Putamen (tissue), 1 donor: ENCODE measurements at places on chromosomes 13 and 19.

GRCh38 chr19:35098413-35099049 lies 17.1 kb upstream of the FXYD3 start:
- no peak for DNase-seq

- DNase-seq: peak; percentile 47
These were observed 99.0 kb downstream of the ARHGEF7 start for GRCh38 chr13:111213964-111214726.

- DNase-seq: no peak
These were observed 78.7 kb downstream of the GNG7 start for GRCh38 chr19:2623798-2624197.

DNA sequence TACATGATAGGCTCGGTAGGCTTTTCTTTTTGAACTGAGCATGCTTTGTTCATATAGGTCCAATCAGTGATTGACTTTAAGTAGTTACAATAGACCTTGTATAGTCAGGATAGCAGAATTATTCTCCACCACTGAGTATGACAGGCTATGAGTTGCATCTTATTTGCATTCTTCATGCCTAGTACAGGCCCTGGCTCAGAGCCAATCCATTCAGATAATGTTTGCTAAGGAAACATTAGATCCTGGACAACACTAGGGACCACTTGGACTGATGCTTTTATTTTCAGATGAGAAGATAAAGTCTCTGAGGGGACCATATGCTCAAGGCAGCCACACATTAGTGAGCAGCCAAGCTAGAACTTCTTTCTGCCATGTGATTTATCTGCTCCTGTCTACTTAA lies 133.9 kb downstream of the KL start:
- DNase-seq: no peak

DNA sequence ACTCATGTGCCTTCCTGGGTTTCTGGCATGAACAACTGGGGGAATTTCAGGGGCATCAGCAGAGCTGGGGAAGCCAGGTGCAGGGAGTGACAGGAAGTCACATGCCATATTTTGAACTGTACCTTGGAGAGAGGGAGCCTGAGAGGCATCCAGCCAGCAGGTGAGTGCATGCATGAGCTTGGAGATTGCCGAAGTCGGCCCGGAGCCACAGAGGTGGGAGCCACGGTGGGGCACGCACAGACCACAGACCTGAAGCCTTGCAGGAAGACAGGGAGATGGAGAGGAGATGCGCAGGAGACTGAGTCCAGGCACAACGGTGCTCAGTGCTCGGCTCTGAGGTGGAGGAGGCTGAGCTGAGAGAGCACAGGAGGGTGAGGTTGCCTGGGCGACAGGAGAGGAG lies 55.1 kb downstream of the CDADC1 start:
- no peak for DNase-seq

- no peak for DNase-seq
These were observed 92.8 kb upstream of the TPP2 start for GRCh38 chr13:102504002-102504401.

- DNase-seq: no peak
These were observed 15.4 kb upstream of the ZNF681 start for GRCh38 chr19:23774106-23774505.

DNA sequence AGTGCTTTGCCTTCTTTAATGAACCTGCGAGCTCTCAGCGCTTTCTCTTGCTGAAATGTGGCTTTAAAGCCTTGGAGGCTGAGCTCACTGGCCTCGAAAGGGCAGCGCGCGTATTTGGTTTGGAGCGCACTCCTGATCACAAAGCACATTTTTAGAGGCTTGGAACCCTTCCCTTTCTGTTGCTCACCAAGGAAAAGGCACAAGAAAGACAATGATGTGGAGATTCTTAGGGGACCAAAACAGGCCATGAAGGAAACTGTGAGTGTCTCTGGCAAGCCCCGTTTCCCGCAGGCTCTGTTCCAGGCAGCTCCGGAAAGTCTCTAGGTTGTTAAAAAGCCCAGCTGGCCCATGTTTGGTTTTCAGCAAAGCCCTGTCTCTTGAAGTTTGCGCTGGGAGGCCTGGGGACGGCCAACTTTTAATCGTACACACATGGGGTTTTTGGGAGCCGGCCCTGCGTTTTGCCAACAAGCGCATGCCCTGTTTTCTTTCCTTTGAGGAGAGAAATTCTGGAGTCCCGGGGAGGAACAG lies 9.4 kb upstream of the SPC24 start:
- peak; percentile 60 for DNase-seq

DNA sequence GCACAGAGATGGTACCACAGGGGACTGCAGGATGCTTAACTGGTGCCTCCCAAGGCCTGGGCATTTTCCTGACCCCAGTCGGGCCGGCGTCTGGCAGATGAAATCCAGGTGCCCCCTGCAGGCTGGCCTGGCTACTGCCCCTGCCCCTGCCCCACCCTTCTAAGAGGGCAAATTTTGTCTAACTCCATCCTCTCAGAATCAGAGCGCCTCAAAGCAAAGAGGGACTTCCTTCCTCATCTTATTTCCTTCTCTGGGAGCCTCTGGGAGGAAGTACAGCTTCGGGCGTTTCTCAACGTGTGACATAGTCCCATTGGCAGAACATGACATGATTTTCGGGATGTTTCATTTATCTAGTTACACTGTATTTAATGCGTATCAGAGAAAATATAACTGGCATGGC lies 2.7 kb downstream of the PRKACA start:
- DNase-seq: no peak

DNA sequence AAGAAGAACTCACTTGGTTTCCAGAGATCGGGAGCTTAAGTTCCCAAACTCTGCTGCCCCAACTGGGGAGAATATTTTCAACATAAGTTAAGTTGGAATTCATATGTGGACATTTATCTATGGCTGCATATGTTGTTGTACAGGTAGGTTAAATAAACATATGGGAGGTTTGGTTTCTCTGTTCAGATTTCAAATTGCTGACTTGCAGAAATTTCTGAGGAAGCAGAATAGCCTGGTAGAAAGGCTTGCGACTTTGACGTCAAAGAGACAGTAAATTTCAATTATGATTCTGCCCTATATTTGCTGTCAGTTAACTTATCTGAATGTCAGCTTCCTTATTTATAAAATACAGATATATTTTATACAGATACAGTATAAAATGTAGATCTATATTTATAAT lies 40.0 kb upstream of the TPP2 start:
- no peak for DNase-seq

GRCh38 chr19:51607920-51608562 lies 22.2 kb downstream of the SIGLEC5 start:
- DNase-seq: no peak

DNA sequence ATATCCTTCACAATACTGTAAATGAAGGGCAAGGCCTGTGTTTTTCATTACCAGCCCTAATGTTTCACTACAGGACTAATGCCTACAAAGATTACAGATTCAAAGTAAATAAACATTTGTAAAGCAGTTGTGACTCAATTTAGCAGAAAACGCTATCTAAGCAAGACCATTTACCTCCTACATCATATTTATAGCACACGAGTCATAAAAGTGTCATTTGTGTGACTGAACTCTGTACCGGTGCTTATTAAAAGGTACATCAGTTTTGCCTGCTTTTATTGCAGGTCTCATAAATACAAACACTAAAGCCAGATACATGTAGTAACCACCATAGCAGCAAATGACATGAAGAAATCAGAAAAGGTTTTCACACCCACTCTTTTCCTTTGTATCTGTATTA lies 61.5 kb upstream of the SLC15A1 start:
- no peak for DNase-seq

DNA sequence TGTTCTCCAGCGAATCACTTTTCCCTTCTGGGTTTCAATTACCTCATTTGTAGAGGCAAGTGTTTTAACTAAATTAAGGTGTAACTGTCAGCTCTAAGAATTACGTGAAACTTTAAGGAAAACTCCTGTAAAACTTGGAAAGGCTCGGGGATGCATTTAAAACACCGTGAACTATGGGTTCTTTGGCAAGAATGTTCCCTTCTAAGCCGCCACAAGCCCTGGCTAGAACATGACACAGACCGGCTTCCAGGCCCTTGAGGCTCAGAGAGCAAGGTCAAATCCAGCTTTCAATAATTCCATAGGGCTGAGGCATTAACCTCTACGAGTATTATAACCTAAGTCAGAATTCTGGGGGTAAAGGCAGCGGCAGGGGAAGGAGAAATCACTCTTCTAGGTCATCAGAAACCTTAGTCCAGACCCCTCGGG lies 685 bp downstream of the VWA8 start:
- no peak for DNase-seq

GRCh38 chr19:55962186-55962585 lies 14.6 kb downstream of the NLRP8 start:
- no peak for DNase-seq

DNA sequence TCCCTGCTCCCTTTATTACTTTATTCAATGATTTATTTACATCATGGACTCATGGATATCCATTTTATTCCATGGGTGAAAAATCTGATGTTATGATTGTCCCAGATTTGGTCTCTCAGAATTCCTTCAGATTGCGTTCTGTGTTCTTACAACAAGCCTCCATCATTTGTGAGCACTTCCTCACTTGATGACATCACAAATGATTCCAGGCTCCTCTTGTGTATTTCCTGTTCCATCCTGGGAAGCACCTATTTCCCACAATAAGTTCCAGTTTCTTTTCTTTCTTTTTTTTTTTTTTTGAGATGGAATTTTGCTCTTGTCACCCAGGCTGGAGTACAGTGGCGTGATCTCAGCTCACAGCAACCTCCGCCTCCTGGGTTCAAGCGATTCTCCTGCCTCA lies 6.7 kb downstream of the ACP7 start:
- DNase-seq: no peak

DNA sequence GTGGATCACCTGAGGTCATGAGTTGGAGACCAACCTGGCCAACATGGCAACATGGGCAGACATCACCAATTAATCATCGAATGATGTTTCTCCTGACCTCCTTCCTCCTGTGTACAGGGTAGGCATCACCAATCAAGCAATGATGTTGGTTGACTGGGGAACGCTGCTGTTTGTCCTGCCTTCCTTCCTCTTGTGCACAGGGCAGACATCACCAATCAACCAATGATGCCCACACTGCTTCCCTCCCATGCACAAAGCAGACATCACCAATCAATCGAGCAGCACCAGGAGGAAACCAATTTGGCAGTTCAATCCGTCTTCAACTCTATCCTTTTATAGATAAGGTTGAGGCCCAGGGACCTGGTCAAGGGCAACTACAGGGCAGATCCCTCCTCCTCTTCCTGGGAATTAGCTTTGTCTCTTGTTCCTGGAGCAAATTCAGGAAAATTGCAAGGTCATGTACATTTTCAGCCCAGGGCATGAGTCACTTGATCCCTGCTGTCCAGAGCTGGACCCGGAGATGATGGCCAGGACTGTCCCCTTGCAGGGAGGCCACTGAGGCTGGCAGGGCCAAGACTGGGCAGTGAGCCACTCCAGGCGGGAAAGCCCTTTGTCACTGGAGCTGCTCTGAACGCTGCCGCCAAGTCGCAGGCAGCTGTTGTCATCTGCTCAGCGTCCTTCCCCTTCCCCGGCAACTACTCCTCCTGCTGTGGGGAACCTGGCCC lies 5.3 kb upstream of the CSNK1G2 start:
- no peak for DNase-seq

DNA sequence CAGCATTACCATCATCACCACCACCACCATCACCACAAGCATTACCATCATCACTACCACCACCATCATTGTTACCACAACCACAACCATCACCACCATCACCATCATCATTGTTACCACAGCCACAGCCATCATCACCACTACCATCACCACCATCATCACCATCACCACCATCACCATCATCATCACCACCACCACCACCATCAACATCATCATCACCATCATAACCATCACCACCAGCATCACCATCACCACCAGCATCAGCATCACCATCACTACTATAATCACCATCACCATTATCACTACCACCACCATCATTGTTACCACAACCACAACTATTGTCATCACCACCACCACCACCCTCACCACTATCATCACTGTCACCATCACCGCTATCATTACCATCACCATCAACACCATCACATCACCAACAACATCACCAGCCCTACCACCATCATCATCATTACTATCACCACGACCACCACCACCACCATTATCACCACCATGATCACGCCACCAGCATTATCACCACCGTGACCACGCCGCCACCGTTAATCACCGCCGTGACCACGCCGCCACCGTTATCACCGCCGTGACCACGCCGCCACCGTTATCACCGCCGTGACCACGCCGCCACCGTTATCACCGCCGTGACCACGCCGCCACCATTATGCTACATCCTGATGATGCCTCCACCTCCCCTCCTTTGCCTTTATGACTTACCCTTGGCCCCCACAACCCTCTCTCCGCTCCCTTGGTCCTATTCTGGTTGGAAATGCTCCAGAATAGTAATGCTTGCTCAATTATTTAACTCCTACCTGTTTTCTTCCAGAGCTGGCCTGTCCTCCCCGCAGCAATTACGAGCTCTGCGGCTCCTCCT lies 10.0 kb upstream of the FXYD3 start:
- no peak for DNase-seq

- DNase-seq: no peak
These were observed 22.2 kb upstream of the KPNA3 start for GRCh38 chr13:49814551-49815270.

DNA sequence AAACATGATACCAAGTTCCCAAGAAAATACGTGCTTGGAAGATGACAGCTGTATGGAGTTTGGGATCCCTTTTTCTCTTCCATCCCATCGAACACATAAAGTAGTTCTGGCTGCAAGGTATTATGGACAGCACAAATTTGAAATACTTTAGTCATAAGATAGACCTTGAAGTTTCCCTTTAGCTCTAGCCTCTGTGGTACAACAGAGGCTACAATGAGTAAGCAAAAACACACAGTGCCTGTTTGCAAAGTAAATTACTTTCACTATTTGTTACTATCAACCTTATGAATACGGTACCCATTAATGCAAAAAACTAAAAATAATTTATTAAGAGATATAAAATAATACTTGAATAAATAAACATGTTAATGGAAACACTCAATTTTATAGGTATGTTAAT lies 21.0 kb upstream of the LRCH1 start:
- no peak for DNase-seq

DNA sequence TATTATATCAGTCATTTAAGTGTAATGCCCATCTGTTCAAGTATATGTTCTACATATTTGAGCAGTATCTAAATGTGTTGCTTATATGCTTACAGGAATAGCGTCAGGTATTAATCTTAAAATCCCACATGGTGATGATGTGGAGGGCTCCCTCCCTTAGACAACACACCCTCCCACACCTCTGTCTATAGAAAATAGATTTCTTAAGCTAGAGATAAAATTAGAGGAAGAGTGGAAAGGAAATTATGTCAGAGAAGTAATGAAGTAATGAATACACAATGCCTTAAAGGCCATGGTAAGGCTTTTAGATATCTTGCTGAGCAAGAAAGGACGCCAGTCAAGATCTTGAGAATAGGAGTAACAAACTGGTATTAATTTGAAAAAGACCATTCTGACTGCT lies 12.4 kb downstream of the ZDHHC20 start:
- DNase-seq: no peak

DNA sequence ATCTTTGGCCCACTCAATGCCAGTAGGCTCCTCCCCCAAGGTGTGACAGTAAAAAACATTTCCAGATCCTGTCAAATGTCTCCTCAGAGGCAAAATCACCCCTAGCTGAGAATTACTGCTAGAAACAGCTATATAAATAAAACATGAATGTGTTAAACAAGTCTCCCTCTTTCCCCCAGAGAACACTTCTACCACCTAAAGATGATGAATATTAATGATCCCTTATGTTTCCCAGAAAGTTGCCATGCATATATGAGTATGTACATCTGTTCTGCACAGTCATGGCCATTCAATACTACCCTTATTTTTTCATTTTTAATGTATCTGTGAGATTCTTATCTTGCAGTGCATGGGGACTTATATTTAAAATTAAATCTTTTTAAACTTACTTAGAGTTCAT lies 230.0 kb downstream of the SHISA2 start:
- DNase-seq: no peak

- DNase-seq: peak; percentile 83
These were observed 26.3 kb downstream of the TSSK6 start for GRCh38 chr19:19488875-19489690.
